ENCODE measurements at places on chromosomes 6 and 20.

DNA sequence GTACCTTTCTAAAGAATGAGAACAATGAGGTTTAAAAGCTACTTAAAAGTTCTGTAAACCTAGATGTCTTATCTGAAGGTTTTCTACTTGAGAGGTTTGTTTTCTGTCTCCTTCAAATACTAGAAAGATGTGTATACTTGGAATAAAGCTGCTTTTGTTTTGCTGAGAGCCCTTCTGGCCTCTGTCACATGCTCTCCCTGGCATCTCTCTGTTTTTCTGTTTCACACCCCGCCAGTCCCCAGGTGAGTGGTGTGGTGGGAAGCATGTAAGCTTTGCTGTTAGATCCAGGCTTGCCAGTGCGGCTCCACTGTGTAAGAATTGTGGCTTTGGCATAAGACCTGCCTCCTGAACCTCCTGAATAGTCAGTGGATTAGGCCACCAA, 56.8 kb downstream of the SNX9 start:
- no peak for DNase-seq

DNA sequence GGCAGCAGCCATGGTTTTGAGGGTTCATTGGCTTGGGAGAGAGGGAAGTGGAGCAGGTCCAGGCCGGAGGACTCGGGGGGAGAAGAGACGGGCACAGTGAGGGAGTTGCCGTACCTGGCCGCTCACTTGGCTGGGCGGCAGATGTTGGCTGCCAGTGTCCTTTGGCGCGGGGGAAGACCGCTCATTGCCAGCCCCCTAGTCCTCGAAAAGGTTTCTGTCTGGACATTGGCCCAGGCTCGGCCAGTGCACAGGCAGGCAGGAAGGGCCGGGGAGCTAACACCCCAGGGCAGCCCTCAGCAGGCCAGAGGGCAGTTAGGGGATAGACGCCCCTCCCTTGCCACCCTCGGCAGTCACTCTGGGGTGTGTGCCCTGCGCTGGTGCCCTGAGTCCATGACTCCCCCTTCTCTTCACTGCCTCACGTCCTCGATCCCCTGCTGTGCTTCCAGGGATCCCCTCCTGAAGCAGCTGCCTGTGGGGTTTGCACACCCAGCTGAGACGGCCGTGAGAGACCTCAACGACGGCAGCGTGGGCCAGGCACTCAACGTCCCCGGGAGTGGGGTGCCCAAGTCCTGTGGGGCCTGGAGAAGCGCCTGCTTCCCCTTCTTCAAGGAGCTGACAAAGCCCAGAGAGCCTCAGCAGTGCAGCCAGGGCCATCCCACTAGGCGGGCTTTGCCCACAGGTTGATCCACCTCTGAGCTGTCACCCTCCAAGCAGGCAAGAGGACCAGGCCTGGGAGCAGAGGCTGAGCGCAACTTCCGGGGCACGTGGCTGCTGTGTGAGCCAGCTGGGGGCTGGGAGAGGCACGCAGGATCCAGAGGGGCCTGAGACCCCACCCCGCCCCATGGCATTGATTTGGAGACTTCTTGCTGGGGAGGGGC, 20.4 kb downstream of the RBM38 start:
- DNase-seq, result no peak

DNA sequence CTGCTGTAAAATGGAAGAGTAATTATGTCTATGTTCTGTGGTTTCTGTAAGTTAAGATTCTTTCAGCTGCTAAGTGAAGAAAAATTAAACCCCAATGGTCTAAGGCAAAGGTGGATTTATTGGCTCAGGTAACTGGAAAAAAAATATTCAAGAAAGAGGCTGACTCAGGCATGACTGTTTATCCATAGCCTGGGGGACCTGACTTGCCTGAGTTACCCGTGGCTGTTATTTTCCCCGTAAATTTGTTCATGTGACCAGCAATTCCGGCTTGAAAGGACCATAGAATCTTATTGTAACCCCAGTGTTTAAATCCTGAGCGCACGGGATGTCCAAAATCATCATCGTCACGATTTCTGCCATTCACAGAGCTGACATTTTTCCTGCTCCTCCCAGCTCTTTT, 32.3 kb upstream of the SULF2 start:
- DNase-seq, result no peak

DNA sequence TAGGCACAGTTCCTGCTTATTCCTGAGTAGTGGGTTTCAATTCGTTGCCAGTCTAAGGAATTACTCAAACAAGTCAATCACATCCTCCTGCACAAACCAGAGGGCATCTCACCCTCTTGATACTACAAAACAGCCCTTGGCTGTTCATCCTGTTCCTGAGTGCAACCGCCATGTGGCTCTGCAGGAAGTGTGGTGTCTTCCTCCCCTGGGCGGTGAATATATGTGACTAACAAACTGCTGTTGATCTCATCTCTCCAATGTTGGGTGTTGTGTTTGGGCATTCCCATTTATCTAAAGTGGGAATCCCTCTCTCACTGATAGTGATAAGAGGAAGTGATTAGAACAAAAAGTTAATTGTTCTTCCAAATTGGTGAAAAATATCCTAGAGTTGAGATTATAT, 163.0 kb downstream of the TBX18 start:
- DNase-seq, result no peak

GRCh38 chr6:161138543-161139303, 135.1 kb downstream of the AGPAT4 start:
- no peak for DNase-seq

- DNase-seq, result no peak
Measured at GRCh38 chr6:104218116-104218515, 641.6 kb downstream of the HACE1 start.

DNA sequence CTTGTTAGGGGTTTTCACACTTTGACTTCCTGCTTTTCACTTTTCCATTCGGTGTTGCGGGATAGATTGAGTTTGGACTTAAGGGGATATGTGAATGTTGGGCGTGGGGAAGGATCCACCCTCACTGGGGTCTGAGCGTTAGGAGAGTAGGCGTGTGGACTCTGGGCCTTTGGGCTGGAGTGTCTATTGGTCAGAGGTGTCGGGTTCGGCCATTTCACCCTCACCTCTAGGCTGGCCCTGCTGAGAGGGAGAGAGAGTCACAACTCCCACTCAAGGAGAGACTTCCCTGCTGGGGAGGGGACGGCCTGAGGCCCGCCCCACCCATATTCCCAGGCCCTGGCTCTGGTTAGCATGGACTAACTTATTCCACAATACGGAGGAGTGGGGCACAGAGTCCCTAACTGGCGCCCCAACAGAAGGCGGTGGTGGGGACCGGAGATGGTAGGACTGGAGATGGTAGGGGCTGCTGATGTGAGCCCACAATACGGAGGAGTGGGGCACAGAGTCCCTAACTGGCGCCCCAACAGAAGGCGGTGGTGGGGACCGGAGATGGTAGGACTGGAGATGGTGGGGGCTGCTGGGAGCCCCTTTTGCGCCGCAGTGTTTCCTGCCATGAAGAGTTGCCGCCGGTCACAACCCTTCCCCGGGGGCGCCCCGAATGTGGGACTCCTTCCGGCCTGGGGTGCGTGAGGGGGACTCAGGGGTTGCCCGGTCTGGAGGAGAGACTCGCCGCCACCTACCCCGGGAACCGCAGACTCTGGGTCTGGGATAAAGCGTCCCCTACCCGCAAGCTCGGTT, 1.4 kb upstream of the PTPRA start:
- no peak for DNase-seq

DNA sequence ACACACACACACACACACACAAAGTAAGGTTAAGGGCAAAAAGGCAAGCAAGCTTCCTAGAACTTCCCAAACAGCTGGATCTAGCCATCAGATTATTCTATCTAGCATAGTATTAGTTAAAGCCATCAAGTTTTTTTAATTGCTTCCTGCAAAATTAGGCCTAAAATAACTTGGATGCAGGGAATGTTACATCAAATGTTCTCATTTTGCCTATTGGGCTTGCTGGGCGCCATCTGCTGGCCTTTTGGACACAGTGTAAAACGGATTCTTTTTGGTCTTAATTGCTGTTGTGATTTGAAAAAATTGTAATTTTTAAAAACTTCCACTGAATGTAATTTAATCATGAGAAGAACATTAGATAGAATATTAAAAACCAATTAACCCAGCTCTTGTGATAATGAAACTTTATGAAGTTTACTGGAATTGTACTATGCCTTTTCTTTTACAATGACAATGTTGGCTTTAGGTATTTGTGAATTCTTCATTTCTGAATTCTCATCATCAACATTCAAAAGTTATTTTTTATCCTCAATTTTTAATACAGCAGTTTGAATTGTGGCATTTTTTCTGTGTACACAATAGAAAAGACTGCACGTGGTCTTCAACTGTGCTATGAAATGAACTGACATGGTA, 6.8 kb downstream of the MKKS start:
- DNase-seq, result peak; percentile 24

DNA sequence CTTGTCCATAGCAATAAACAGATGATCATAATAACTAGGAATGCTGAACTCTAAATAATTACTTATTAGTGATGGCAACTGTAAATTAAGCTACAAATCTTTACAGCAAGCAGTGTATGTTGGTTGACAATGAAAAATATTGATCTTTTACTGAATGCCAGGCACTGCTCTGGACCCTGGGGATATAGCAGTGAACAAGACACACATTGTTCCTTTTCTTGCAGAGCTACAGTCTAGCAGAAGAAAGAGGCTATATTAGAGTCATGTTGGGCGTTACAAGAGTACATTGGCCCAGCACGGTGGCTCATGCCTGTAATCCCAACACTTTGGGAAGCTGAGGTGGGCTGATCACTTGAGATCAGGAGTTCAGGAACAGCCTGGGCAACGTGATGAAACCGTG, 11.5 kb downstream of the PXT1 start:
- DNase-seq, result no peak

DNA sequence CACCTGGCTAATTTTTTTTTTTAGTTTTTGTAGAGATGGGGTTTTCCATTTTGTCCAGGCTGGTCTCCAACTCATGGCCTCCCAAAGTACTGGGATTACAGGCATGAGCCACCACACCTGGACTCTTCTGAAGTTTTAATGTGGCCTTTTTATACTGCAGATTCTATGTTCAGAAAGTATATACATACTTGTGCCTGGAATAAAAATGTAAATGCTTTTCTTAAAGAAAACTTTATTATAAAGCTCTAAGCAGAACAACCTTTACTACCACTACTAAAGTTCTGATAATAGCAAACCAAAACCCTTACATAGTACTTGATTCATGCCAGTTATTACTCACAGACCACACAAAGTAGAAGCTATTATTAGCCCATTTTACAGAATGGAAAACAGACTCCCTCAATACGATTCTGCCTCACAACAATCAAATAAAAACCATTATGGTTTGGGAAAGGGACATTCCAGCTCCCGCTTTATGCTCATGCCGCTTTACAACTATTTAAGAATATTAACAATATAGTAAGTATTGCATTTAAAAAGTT, 5.3 kb downstream of the PHIP start:
- DNase-seq, result no peak

DNA sequence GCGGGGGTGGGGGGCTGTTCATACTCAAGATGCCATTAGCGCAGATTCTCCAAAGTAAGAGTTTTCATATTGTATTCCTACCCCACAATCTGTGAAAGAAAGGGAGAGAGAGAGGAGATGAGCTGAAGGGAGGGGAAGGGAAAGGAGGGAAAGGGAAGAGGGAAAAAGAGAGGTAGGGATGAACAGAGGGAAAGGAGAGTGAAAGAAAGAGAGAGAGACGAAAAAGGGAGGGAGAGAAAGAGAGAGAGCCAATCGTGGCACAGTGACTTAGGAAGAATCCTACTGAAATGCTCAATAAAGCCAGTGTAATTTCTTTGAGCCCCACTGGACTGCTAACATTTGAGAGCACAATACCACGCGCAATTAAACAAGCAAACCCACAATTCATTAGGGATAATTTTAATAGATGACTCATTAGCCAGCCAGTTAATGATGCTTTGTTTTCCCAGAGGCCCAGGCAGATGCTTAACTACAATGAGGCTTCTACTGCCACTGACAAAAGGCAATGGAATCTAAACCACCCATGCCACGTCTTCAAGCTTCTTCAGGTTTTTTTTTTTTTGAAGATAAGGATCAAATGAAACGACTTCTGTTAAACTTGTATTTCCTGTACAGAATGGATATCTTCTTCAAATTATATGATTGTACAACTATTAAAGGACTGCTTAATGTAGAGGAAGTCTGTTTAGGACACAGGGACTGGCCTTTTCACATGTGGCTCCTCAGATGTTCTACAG, 306.8 kb downstream of the FOXC1 start:
- DNase-seq, result no peak

- DNase-seq, result peak; percentile 4
Measured at GRCh38 chr6:82205930-82206392, 41.6 kb downstream of the IBTK start.

DNA sequence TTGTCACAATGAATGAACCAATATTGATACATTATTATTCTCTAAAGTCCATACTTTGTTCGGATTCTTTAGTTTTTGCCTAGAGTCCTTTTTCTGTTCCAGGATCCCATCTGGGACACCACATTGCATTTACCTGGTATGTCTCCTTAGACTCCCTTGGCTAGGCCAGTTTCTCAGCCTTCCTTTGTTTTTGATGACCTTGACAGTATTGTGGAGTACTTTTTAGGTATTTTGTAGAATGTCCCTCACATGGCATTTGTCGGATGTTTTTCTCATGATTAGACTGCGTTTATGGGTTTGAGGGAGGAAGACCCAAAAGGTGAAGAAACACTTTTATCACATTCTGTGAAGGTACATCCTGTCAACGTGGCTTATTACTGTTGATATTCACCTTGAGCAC, 16.9 kb downstream of the PPP1R14C start:
- no peak for DNase-seq

DNA sequence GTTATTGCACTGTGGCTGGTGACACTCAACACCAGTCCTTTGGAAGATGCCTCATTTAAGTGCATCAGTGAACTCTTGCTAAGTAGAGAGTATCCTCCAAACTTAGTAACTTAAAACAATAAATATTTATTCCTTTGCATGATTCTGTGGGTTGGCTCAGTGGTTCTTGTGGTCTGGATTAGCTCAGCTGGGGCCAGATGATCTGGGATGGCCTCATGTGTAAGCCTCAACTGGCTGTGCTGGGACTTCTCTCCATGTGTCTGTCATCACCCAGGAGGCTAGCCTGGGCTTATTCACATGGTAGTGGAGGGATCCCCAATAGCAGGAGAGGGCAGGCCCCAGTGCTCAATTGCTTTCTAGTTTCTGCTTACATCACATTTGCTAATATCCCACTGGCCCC, 8.3 kb downstream of the LRRN4 start:
- DNase-seq, result no peak

- no peak for DNase-seq
Measured at GRCh38 chr20:52936351-52937340, 35.5 kb upstream of the TSHZ2 start.

GRCh38 chr20:63959699-63960075, 3.5 kb upstream of the UCKL1 start:
- no peak for DNase-seq

GRCh38 chr20:57860576-57860975, 150.8 kb upstream of the PMEPA1 start:
- DNase-seq, result no peak

DNA sequence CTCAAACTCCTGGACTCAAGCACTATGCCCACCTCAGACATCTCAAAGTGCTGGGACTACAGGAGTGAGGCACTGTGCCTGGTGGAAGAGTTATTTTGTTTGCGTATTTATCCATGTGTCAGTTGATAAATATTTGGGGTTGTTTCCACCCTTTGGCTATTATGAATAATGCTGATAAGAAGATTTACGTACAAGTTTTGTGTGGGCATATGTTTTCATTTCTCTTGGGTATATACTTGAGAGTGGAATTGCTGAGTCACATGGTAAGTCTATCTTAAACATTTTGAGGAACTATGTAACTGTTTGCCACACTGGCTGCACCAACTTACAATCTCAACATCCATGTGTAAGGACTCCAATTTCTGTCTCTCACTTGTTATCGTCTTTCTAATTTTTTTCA, 200.3 kb downstream of the RNGTT start:
- no peak for DNase-seq

GRCh38 chr6:21149470-21149869, 444.1 kb upstream of the SOX4 start:
- DNase-seq, result no peak

- no peak for DNase-seq
Measured at GRCh38 chr6:140445474-140446004, 1071.1 kb upstream of the CITED2 start.
